CD8-positive, alpha-beta memory T cell (primary cell): ENCODE measurements at places on chromosomes 4 and X.

- DNase-seq = no peak
Observed at GRCh38 chrX:135505351-135505750, 15.1 kb upstream of the INTS6L start.

- no peak for DNase-seq
Observed at GRCh38 chr4:75718529-75718928, 5.8 kb upstream of the USO1 start.

DNA sequence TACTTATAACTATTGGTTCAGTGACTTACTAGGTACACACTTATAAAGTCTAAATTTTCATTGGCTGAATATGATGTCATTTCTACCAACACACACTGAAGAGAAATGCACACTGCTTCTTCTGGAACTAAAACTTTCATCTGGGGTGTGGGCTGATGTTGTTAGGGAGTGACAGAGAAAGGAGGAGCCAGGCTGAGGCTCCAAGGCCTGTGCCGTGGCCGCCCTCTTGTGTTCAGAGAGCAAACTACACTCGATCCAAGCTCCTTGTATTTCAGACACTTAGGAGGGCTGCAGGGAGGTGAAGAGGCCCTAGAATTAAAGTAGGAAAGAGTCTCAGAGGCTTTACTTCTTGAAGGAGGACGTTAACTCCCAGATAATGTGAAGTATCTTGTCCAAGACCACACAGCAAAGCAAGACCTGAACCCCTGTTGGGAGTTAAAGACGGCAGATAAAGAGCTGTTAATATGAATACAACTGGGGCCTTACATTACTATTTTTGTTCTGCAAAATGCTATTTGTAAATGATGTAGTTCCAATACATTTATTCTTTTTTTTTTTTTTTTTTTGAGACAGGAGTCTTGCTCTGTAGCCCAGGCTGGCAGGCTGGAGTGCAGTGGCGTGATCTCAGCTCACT, 137.5 kb downstream of the AFAP1 start:
- DNase-seq = peak; percentile 61

GRCh38 chr4:47809654-47810203, 28.1 kb downstream of the CORIN start:
- DNase-seq = no peak

DNA sequence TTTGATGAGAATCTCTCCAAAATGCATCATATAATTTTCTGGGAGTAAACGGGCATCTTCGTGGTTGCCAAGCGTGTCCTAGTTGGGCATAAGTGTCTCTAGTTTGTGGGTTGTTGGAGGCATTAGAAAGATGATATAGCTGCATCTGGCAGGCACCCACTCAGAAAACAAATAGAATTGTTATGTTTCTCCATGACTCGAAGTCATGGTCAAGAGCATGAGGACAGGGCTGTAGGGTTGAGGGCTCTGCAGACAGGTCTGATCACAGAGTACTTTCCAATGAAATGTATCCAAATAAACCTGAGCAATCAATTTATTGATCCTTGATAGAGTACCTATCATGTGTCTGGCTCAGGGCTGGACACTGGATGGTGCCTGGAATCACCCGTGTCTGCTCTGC, 82.7 kb downstream of the SORCS2 start:
- DNase-seq = no peak

- DNase-seq = no peak
Observed at GRCh38 chr4:32697281-32697814, 1977.2 kb downstream of the PCDH7 start.

DNA sequence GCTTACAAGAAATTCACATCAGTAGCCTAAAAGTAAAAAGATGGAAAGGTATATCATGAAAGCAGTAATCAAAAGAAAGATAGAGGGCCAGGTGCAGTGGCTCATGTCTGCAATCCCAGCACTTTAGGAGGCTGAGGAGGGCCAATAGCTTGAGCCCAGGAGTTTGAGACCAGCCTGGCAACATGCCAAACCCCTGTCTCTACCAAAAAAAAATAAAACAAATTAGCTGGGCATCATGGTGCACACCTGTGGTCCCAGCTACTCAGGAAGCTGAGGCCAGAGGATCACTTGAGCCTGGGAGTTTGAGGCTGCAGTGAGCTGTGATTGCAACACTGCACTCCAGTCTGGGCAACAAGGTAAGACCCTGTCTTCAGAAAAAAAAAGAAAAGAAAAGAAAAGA, 55.5 kb downstream of the GSPT2 start:
- no peak for DNase-seq

GRCh38 chr4:25245181-25245580, 11.3 kb downstream of the PI4K2B start:
- no peak for DNase-seq
